ENCODE measurements at places on chromosomes 6 and 20.

GRCh38 chr20:10987651-10988383 lies 314.0 kb upstream of the JAG1 start:
- DNase-seq, result no peak

GRCh38 chr6:143782481-143782880 lies 60.7 kb upstream of the LTV1 start:
- DNase-seq, result no peak

- DNase-seq, result no peak
Observed at GRCh38 chr20:32541323-32542258, 43.5 kb downstream of the NOL4L start.

GRCh38 chr6:134873500-134874388 lies 76.2 kb downstream of the ALDH8A1 start:
- no peak for DNase-seq

GRCh38 chr20:57868310-57868709 lies 158.5 kb upstream of the PMEPA1 start:
- DNase-seq, result no peak

DNA sequence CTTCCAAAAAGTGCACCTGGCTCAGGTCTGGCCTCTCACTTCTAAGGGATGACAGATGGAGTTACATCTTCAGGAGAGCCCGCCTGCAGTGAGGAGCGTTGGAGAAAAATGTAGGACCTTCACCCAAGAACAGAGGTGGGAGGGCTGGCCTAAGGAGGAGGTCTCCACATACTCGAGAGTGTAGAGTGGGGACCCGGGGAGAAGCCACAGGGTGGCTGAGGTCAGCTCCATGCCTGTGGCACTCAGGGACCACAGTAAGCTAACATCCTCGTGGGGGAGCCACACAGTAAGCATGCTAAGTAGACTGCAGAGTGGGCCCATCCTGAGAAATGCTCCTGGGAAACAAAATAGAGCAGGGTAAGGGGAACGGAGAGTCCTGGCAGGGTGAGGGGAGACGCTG lies 24.0 kb downstream of the AAR2 start:
- DNase-seq, result no peak

DNA sequence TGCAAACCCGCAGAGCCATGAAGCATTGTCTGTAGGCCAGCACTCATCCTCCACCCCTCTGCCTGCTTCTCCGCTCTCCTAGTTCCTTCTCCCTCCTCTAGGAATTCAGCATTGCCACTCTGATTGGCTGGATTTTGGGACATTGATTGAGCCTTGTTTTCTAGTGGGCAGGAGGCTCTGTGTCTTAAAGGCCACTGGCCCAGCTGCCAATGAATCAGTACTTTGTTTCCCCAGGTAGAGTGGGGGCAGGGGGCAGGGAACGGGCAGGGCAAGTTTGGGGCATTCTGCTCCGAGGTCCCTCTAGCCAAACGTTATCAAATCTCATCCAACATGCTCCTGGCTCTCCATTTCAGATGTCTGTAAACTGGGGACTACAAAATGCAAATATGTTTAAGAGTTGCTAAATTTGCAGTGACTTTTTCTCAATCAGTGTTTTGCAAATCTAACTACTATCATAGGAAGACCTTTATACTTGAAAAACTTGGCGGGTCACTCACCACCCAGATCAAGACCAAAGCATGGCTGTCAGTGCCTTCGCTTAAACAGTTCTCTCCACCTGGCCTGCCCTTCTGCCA lies 10.4 kb upstream of the BPI start:
- DNase-seq, result no peak

DNA sequence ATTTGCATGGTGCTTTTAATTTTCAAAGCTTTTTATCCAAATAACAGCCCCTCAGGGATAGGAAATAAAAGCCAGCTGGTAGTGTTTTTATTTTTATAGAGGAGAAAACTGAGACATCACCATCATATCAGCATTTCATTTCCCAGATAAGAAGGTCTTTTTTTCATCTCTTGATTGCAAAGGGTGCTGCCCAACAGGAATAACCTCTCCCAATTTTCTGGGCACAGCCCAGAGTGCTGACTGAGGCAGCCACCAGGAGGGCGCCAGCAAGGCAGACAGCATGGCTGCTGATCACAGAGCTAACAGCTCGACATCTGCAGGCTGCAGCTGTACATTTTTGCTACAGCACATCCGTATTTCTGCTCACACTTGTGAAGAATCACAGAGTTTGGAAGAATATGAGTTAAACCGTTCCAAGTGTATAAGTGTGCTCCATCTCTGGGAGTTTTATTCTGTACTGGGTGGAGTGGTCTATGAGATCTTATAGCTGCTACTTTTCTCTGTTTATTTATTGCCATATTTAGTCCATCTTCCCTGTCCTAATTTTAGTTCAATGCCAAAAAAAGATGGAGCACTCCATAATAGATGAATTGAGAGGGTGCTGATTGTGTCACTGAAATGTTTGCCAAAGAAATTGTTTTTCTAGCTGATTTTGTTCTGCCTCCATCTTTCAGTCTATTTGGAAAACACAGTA lies 85.5 kb upstream of the C20orf144 start:
- peak; percentile 7 for DNase-seq

DNA sequence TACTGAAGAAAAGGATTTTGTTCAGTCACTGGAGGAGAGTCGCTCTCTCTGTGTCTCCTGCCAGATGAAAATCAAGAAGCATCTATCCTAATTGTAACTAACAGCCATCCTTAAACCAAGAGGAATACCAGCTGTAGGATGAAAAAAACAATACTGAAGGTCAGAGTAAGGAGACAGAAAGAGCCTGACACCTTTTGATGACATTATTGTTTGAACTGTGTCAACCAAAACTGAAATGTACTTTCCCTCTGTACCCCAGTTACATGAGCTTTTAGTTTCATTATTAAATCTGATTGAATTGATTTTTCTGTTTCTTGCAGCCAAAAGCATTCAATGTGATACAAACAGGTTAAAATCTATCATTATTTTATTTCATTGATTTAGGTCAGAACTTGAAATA lies 17.2 kb upstream of the BTBD9 start:
- DNase-seq, result no peak

GRCh38 chr20:64145458-64146300 lies 18.6 kb upstream of the MYT1 start:
- DNase-seq, result no peak

All from nucleus accumbens (tissue), 56 donors.